ENCODE measurements at places on chromosomes 6 and 20.

- no peak for DNase-seq
Observed at GRCh38 chr6:136716917-136717715, 75.2 kb downstream of the MAP3K5 start.

GRCh38 chr6:55524441-55524840 is 54.6 kb downstream of the HMGCLL1 start:
- DNase-seq = no peak

DNA sequence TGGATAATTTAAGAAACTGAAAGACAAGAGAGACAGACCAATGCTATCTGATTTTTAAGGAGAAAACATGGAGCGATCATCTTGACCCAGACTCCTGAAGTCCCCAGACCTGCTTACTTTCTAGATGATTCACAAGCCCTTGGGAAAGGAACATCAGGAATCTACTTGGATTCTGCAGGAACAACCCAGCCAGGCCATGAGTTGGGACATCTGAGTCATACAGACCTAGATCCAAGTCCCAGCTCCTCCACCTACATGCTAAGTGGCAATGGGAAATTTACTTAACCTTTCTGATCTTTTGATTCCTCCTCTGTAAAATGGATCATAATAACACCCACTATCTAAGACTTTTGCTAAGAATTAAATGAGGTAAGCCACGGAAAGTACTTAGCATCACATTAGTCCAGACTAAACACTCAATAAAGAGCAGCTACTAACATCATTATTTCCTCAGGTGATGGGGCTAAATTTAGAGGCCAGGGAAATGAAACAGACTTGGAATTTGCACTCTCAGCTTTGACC is 61.0 kb upstream of the MAFB start:
- no peak for DNase-seq

DNA sequence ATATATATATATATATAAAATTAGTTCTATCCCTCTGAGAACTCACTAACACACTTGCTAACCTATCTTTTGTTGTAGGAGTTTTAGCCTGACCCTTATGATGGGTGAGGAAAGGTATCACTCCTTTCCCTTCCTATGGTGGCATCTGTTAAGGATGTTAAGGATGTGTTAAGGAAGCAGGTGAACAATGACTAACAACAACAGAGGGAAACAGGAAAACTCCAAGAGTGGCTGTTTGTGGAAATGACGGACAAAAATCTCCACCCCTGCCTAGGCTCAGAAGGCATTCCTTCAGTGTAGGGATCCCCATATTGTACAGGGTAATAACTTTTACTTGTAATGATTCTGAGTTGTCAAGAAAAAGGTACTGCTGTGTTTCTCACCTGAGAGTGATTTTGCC is 8.8 kb upstream of the TPD52L1 start:
- no peak for DNase-seq

GRCh38 chr20:52643034-52643433 is 329.1 kb upstream of the TSHZ2 start:
- DNase-seq = no peak
